ENCODE measurements at places on chromosomes 4 and X.

GRCh38 chr4:158854236-158854635 is 85.4 kb downstream of the FNIP2 start:
- DNase-seq, result no peak

GRCh38 chr4:76882630-76883029 is 15.3 kb downstream of the SOWAHB start:
- no peak for DNase-seq

GRCh38 chr4:124199185-124199584 is 513.3 kb downstream of the ANKRD50 start:
- DNase-seq, result no peak

DNA sequence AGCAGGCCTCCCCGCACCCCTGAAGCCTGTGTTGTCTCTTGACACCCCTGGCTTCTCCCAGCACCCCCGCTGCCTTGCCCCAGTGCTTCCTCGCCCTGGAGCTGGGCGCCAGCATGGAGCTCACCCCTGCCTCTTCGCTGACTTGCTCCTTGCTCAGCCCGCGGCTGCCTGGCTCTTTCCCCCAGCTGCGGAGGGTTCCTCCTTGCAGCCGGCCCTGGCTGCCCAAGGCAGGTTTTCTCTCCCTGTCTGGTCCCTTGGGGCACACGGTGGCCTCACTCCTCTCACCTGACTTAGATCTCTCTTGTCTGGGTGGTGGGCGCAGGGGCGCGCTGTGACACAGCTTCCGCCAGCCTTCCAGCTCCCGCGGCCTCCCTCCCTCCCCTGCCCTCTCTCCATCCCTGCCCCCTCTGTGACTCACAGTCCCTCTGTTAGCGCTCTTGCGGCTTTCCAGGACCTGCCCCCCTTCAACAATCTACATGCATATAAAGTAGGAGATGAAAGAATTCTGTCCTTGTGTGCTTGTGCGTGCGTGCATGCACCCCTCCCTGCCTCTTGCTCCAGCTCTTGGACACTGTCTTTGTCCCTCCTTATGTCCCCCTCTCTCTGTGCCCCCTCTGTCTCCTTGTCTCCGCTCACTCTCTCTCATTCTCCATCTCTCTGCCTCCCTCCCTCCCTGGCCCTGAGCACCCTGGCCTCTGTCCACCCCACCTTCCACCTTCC is 2.2 kb downstream of the PLXNB3 start:
- no peak for DNase-seq

DNA sequence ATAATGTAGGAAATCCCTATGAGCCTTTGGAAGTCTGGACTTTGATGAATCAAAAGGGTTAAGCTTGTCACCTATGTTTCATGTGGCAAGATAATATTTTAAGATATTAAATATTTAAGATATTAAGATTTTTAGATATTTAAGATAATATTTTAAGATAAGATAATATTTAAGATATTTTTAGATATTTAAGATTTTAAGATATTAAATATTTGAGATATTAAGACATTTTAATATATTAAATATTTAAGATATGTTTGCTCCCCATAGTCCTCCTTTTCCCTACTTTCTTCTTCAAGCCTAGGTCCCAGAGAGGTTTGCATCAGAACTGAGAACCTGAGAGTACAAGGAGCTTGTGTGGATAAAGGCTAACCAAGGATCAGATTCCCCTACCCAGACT is 478.4 kb upstream of the IGFBP7 start:
- DNase-seq, result no peak

GRCh38 chr4:147823130-147823529 is 91.2 kb downstream of the ARHGAP10 start:
- no peak for DNase-seq

DNA sequence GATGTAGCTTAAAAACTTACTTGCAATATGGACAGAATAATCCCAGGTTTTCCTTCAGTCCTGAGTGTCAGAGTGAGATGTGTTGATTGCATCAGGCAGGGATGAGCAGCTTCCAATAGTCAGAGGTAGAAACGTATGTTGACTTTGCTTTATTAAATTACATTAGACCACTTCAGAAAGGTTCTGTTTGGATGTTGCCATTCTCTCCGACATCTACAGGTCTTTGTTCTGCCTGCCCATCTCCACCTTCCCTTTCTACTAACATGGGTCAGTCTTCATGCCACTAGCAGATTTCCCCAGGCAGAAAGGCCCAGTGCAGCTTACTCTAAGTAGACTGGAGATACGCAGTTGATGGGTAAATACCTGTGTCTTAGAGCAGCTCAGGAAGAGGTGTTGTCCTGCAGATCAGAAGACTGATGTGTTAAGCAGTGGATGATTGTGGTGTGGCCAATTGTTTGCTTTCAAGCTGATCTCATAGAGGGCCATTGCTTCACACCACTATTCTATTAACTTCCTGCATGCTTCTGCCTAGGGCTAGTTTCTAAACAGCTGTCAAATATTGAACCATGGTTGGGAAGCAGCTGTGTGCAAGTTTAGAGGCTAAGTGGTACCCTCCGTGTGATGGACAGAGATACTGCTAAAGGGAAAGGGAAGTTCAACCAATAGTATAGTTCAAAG is 1.8 kb downstream of the FRMPD4 start:
- no peak for DNase-seq

DNA sequence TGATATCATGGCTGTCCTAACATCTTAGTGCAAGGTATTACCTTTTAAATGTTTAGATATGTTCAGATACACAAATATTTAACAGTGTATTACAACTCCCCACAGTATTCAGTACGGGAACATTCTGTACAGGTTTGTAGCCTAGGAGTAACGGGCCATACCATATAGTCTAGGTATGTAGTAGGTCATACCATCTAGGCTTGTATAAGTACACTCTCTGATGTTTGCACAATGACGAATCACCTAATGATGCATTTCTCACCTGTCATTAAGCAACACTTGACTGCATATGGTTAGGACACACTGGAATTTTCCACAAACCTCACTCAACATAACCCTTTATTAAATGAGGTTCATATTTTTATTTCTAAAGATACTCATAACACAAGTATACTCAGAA is 67.7 kb downstream of the THOC2 start:
- no peak for DNase-seq

GRCh38 chr4:93743022-93743421 is 85.5 kb upstream of the ATOH1 start:
- DNase-seq, result no peak

GRCh38 chr4:182828360-182829025 is 88.7 kb downstream of the DCTD start:
- no peak for DNase-seq

- no peak for DNase-seq
These were observed 771 bp downstream of the NAP1L2 start for GRCh38 chrX:73213734-73214425.

DNA sequence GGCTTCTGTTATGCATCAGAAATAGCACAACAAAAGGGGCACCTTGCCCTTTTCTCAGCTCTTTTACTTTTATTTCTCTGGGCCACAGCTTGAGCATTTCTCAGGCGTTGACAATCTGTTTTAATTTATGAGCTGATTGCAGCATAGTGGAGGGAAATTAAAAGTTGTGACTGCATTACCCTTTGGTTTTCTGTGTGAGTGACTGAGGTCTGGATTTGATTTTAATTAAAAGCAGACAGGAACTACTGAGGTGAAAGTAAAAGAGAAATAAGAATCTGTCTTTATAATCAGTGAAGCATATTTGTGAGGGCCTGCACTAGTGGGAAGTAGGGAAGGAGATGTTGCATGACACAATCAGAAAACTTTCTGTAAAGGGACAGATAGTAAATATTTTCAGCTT is 43.4 kb upstream of the GEMIN8 start:
- no peak for DNase-seq

DNA sequence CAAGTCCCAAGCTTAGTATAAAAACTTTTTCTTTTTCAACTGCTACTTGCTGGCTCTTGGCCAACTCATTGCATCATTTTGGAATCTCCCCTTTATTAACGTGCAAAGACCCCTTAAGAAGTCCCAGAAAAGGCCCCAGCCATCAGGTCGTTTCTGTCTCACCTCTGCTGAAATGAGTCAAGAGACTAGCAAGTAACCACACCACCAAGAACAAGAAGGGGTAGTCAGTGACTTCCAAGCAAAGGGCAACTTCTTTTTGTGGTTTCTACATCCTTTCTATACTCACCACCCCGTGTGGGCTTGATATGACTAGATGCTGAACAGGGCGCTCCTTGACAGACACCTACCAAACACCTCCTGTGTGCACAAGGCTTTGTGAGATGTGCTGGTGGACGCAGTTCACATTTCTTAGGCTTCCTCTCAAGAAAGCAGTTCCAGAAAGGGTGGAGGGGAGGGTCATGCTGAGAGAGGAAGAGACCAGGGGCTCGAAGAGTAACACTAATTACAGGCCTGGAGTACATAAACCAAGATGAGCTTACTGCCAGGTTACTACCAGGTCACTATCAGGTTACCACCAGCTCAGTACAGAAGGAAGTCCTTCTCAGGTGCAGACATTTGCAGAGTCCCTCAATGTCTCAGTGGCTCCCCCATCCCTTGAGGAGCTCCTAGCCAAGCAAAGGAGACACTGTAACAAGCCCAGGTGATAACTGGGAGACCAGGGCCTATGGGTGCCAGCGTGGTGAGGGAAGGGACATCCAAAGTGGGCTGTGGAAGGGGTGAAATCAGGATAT is 19.3 kb downstream of the JAKMIP1 start:
- DNase-seq, result no peak

DNA sequence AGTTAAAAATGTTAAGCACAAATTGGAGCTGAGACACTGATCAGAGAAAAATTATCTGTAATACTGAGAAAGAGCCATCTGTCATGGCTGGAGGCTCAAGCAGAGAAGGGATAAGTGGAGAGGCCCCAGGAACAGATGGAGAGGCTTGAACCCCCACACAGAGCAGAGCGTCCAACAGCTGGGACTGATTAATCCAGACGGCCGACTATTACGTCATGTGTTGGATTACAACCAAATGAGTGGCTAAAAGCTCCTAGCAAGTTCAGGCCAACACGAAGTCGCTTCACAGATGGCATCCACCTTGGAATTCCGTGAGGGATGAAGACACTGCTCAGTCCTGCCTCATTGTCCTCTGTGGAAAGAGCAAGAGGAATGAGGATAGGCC is 57.7 kb upstream of the ATXN3L start:
- peak; percentile 97 for DNase-seq

- no peak for DNase-seq
These were observed 722.4 kb upstream of the TENM3 start for GRCh38 chr4:181520790-181521189.

Measured in NCI-H446 treated with DMSO at 0.1 percent for 48 hours (cell line).